Activated CD8-positive, alpha-beta T cell treated with anti-CD3 and anti-CD28 coated beads for 36 hours (primary cell): ENCODE measurements at places on chromosomes 11 and 22. TPM values are rescaled to one million over a fixed set of nuclear protein-coding genes. Genes with fewer than 3 reads are reported as not detected.

DNA sequence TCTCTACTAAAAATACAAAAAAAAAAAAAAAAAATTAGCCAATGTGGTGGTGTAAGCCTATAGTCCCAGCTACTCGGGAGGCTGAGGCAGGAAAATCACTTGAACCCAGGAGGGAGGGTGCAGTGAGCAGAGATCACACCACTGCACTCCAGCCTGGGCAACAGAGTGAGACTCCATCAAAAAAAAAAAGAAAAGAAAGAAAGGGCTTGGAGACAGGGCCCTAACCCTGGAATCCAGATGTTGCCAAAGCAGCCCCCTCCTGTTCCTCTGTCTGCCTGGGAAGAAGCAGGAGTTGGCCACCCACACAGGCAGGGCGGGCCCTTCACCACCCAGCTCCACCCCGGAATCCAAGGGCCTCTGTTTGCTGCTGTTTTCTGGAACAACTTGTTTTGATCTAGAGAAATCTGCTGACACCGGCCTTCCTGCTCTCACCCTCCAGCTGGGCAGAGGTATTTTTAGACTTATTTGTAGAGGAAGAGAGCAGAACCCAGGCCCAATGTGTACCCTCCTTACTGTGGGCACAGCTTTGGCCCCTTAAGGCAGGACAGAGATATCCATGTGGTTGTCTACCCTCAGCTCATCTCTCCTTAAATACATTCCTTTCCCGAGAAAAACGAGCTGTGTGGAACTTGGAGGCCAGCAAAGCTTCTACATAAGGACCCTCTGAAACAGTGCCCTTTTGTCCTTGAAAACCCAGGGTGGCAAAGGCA is 2.7 kb upstream of the NEAT1 start:
- peak; percentile 72 for DNase-seq
- peaks cover 36% of the 10 kb centered on the region for H3K4me1 ChIP-seq
- H3K36me3 ChIP-seq, result peaks cover 36% of the 10 kb centered on the region
- peak overlapping the region; percentile 98 for H3K27ac ChIP-seq

DNA sequence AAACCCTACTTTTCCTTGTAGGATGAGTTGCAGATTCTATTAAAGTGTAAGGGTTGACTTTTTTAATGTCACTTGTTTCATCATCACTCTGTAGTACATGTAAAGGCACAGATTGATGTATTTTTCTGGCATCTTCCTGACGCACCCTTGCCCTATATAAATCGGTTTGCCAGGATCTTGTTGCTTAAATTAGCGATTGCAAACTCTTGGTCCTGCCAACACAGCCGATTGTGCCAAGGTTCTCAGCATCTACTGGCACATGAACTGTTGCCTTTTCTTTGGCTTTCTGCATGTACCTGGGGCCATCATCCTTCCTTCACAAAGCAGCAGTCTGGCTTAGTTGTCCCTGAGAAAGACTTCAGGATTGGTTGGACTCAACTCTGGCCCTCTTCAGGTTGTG is 7.5 kb upstream of the LIN7C start:
- no peak for DNase-seq
- no peaks in the 10 kb centered on the region for H3K4me1 ChIP-seq
- H3K36me3 ChIP-seq, result peaks cover 9% of the 10 kb centered on the region

- peaks cover 37% of the 10 kb centered on the region for H3K27me3 ChIP-seq
- H3K27ac ChIP-seq, result peak overlapping the region; percentile 27
- H3K4me3 ChIP-seq, result no peak overlapping the region
- peaks cover 21% of the 10 kb centered on the region for H3K4me1 ChIP-seq
- no peaks in the 10 kb centered on the region for H3K36me3 ChIP-seq
- peak; percentile 80 for DNase-seq
Measured at GRCh38 chr22:30444632-30445437, 19.3 kb downstream of the MTFP1 start.

DNA sequence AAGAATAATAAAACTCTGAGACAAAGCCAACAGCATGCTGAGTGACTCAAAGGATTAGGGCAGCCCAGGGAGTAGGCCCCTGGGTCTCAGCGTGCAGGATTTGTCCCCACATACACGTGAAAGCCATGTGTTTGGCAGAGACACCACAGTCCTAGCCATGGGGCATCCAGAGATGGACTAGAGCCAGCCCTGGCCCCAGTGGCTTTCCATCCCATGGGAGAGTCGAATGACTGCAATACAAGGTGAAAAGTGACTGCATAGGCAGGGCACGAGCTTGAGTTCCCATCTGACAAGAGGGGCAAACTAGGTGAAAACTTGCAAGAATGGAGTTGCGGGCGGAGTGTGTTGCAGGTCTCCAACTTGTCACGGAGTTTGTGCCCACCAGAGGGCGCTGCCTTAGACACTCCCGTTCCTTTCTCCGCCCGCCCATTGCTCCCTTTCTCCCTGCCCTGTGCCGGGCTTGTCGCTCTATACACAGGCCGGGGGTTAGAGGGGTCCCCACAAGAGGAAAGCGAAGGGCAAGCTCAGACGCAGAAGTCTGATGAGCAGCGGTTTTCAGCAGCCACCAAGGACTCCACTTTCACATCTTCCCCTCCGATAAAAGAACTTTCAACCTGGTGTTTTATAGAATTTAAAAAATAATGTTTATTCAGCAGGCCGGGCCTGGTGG is 24.2 kb downstream of the TSKU start:
- H3K27ac ChIP-seq, result no peak overlapping the region
- peak; percentile 91 for DNase-seq
- H3K36me3 ChIP-seq, result no peaks in the 10 kb centered on the region
- H3K4me3 ChIP-seq, result no peak overlapping the region

Gene NPAS4
- total RNA-seq, result not detected

- no peak for DNase-seq
- H3K4me1 ChIP-seq, result peaks cover 8% of the 10 kb centered on the region
- H3K27ac ChIP-seq, result no peak overlapping the region
- no peaks in the 10 kb centered on the region for H3K36me3 ChIP-seq
Measured at GRCh38 chr11:45154276-45154675, 7.8 kb downstream of the PRDM11 start.

GRCh38 chr11:111785886-111786412 is 19.8 kb upstream of the PPP2R1B start:
- no peaks in the 10 kb centered on the region for H3K4me1 ChIP-seq
- no peaks in the 10 kb centered on the region for H3K27me3 ChIP-seq
- no peak overlapping the region for H3K4me3 ChIP-seq
- no peak for DNase-seq

- no peaks in the 10 kb centered on the region for H3K27me3 ChIP-seq
- H3K36me3 ChIP-seq, result peaks cover 29% of the 10 kb centered on the region
- peaks cover 50% of the 10 kb centered on the region for H3K4me1 ChIP-seq
- no peak overlapping the region for H3K4me3 ChIP-seq
- H3K27ac ChIP-seq, result peak overlapping the region; percentile 21
- DNase-seq, result no peak
Measured at GRCh38 chr22:24407884-24408283, 19.5 kb upstream of the ADORA2A start.

- peaks cover 25% of the 10 kb centered on the region for H3K36me3 ChIP-seq
- no peak overlapping the region for H3K27ac ChIP-seq
- H3K4me1 ChIP-seq, result peaks cover 7% of the 10 kb centered on the region
- DNase-seq, result no peak
- H3K27me3 ChIP-seq, result no peaks in the 10 kb centered on the region
Measured at GRCh38 chr11:62823677-62824076, 8.2 kb downstream of the STX5 start.
